IMR-90 (cell line): ENCODE measurements at places on chromosomes 11 and 22. TPM values are rescaled to one million over a fixed set of nuclear protein-coding genes. Genes with fewer than 3 reads are reported as not detected.

- peaks cover 16% of the 10 kb centered on the region for H3K4me1 ChIP-seq
- H3K4me3 ChIP-seq, result no peak overlapping the region
- H3K27me3 ChIP-seq, result no peaks in the 10 kb centered on the region
- peaks cover 14% of the 10 kb centered on the region for H3K36me3 ChIP-seq
Measured at GRCh38 chr11:70297341-70297740, 26.9 kb downstream of the PPFIA1 start.

- no peaks in the 10 kb centered on the region for H3K27me3 ChIP-seq
- no peak overlapping the region for H3K27ac ChIP-seq
- no peak for DNase-seq
Measured at GRCh38 chr22:48826546-48826945, 1001.1 kb downstream of the BRD1 start.

DNA sequence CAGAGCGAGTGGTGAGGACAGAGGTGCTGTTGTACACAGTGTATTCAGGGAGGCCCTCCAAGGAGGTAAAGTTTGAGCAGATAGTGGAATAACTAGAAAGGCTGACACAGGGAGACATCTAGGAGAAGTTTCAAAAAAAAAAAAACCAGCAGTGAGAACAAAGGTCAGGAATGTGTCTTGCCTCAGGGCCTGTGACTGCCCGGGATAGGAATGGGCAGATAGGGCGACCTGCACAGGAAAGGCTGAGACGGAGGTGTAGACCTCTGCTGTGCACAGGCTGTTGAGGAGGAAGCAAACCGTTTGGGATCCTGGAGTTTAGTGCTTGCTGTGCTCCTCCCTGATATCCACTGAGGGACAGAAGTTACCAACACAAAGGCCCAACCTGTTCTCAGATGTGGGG, 406.5 kb upstream of the B3GAT1 start:
- H3K27ac ChIP-seq, result no peak overlapping the region
- H3K4me3 ChIP-seq, result no peak overlapping the region
- no peaks in the 10 kb centered on the region for H3K36me3 ChIP-seq
- H3K4me1 ChIP-seq, result no peaks in the 10 kb centered on the region
- no peaks in the 10 kb centered on the region for H3K27me3 ChIP-seq

NCAM1 gene
- 0.18 TPM in 1 of 2 replicates, not detected in the other for total RNA-seq
